CD4-positive, alpha-beta T cell (primary cell): ENCODE measurements at places on chromosomes 1 and 21. TPM values are rescaled to one million over a fixed set of nuclear protein-coding genes. Genes with fewer than 3 reads are reported as not detected.

GRCh38 chr1:102097451-102097850, 100.7 kb upstream of the OLFM3 start:
- DNase-seq = no peak
- no peaks in the 10 kb centered on the region for H3K27me3 ChIP-seq
- no peaks in the 10 kb centered on the region for H3K36me3 ChIP-seq
- H3K4me1 ChIP-seq = no peaks in the 10 kb centered on the region

DNA sequence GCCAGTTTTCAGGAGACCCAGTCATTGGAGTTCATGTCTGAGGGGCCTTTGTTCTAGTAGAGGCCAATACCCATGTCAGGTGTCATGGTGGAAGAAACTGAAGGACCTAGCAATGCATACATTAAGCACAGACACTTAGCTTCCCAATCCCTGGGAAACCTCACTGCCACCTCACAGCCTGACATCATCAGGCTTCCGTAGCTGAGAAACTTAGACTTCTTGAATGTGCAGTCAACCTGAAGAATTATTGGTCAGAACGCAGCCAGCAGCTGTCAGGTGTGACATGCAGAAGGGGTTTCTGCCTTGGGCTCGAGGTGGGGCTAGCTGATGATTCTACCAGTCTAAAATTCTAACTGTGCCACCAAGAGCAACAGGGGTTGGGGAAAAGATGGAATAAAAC, 1.9 kb upstream of the ITPKB start:
- no peak overlapping the region for H3K4me3 ChIP-seq
- peaks cover 12% of the 10 kb centered on the region for H3K36me3 ChIP-seq
- no peak for DNase-seq
- H3K4me1 ChIP-seq = peaks cover 29% of the 10 kb centered on the region
- no peaks in the 10 kb centered on the region for H3K27me3 ChIP-seq

- H3K27ac ChIP-seq = no peak overlapping the region
- no peaks in the 10 kb centered on the region for H3K27me3 ChIP-seq
- no peaks in the 10 kb centered on the region for H3K36me3 ChIP-seq
- no peak overlapping the region for H3K4me3 ChIP-seq
- DNase-seq = no peak
- no peaks in the 10 kb centered on the region for H3K4me1 ChIP-seq
Measured at GRCh38 chr21:15976807-15977206, 247.0 kb downstream of the USP25 start.

The CLIC6 gene
- 0.14 TPM for total RNA-seq

GRCh38 chr1:205661429-205662134, 18.7 kb downstream of the SLC45A3 start:
- H3K27ac ChIP-seq = no peak overlapping the region
- no peaks in the 10 kb centered on the region for H3K27me3 ChIP-seq
- H3K4me3 ChIP-seq = no peak overlapping the region
- no peak for DNase-seq
- H3K36me3 ChIP-seq = no peaks in the 10 kb centered on the region

DNA sequence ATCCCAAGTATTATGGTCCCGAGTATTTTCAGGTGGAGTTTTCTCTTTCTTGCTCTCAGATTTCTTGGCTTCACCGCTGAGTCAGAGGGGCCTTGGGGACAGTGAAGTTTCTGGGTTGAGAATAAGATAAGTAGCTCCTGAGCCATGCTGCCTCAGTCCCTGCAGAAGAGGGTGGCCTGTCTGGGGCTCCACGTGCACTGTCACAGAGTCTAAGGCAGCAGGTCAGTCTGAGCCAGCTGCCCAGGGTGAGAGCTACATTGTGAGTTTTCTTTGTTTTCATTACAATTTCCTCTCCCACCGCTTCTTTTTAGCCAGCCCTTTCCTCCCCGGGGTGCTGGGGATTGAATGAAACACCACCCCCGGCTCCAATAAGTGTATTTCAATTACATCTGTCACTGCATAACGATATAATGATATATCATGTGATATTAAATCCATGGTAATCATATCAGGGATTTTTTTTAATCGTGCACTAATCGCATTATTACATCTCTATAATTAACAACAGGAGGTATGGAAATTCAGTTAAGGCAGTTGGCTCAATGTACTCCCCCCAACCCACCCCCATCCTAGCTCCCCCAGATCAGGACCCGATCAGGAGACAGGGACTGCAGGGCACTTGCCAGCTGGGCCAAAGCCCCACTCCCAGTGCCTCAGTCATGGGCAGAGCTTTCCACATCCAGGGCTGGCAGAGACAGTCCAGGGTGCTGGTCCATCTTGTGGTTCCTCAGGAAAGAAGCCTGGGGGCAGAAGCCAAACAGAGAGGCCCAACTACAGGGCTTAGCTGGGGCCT, 43.7 kb downstream of the DMAP1 start:
- H3K4me1 ChIP-seq = no peaks in the 10 kb centered on the region
- H3K36me3 ChIP-seq = peaks cover 9% of the 10 kb centered on the region
- H3K4me3 ChIP-seq = no peak overlapping the region
- H3K27ac ChIP-seq = no peak overlapping the region
- no peak for DNase-seq

GRCh38 chr21:33283203-33283602, 17.0 kb downstream of the IL10RB start:
- no peak overlapping the region for H3K27ac ChIP-seq
- H3K36me3 ChIP-seq = peaks cover 90% of the 10 kb centered on the region
- H3K4me3 ChIP-seq = no peak overlapping the region

The DNALI1 gene
- not detected for total RNA-seq

DNA sequence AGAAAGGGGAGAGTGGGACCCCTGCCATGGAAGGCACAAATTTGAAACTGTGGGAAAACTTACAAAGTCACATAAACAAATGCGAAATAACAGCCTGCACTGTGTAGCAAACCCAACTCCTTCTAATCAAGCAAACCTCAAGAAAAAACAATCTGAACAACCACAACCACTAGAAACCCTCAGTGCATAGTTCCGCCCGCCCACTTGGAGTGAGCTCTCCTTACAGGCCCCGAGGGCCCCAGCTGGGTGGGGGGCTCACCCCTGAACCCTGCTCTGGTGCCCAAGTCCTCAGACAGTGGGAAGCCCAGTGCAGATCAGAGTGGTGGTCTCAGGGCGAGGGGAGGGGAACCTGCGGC, 931 bp upstream of the MXRA8 start:
- H3K4me1 ChIP-seq = peaks cover 30% of the 10 kb centered on the region
- H3K27me3 ChIP-seq = peaks cover 23% of the 10 kb centered on the region
- H3K4me3 ChIP-seq = no peak overlapping the region
- DNase-seq = no peak
- H3K36me3 ChIP-seq = no peaks in the 10 kb centered on the region

The FAM163A gene
- total RNA-seq = 0.08 TPM

GRCh38 chr1:240134113-240134512, 42.4 kb downstream of the FMN2 start:
- no peaks in the 10 kb centered on the region for H3K27me3 ChIP-seq
- no peaks in the 10 kb centered on the region for H3K4me1 ChIP-seq
- H3K27ac ChIP-seq = no peak overlapping the region
- H3K36me3 ChIP-seq = no peaks in the 10 kb centered on the region
- no peak for DNase-seq
- no peak overlapping the region for H3K4me3 ChIP-seq

The FMOD gene
- total RNA-seq = not detected

The PADI1 gene
- total RNA-seq = not detected

DNA sequence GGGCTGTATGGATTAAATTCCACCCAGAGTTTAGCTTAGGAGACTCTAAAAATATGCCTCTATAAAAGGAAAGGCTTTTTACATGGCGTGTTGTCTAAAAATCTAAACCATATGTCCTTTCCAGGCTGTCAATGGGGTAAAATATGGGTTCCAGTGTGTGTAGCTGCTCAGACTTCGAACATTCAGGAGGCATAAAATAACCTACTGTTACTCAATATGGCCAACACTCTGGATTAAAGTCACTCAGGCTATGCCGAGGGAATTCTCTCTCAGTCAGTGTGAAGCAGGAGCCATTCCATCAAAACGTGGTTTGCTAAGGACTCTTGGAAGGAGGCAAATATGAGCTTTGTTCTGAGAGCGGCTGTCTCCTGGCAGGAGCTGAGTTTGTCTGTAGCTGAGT, 135.3 kb downstream of the RUNX1 start:
- H3K4me1 ChIP-seq = peaks cover 54% of the 10 kb centered on the region
- no peak overlapping the region for H3K4me3 ChIP-seq
- no peaks in the 10 kb centered on the region for H3K27me3 ChIP-seq
- no peak for DNase-seq

DNA sequence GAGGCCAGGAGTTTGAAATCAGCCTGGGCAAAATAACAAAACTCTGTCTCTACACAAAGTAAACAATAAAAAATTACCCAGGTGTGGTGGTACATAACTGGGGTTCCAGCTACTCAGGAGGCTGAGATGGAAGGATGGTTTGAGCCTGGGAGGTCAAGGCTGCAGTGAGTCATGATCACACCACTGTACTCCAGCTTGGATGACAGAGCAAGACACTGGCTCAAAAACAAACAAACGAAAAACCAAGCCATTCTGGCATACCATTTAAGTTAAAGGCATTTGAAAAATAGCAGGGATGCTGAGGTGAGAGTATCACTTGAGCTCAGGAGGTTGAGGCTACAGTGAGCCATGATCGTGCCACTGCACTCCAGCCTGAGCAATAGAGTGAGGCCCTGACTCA, 5.3 kb upstream of the ALDH9A1 start:
- peaks cover 9% of the 10 kb centered on the region for H3K4me1 ChIP-seq
- peaks cover 5% of the 10 kb centered on the region for H3K27me3 ChIP-seq
- no peak for DNase-seq
- H3K4me3 ChIP-seq = no peak overlapping the region

The SLC22A15 gene
- total RNA-seq = 0.08 TPM

The TMOD4 gene
- 1.6 TPM for total RNA-seq

GRCh38 chr1:57727121-57727520, 303.3 kb upstream of the DAB1 start:
- H3K36me3 ChIP-seq = no peaks in the 10 kb centered on the region
- H3K4me3 ChIP-seq = no peak overlapping the region
- no peaks in the 10 kb centered on the region for H3K27me3 ChIP-seq
- no peak overlapping the region for H3K27ac ChIP-seq
- H3K4me1 ChIP-seq = no peaks in the 10 kb centered on the region

The DPYD gene
- 34.4 TPM for total RNA-seq

DNA sequence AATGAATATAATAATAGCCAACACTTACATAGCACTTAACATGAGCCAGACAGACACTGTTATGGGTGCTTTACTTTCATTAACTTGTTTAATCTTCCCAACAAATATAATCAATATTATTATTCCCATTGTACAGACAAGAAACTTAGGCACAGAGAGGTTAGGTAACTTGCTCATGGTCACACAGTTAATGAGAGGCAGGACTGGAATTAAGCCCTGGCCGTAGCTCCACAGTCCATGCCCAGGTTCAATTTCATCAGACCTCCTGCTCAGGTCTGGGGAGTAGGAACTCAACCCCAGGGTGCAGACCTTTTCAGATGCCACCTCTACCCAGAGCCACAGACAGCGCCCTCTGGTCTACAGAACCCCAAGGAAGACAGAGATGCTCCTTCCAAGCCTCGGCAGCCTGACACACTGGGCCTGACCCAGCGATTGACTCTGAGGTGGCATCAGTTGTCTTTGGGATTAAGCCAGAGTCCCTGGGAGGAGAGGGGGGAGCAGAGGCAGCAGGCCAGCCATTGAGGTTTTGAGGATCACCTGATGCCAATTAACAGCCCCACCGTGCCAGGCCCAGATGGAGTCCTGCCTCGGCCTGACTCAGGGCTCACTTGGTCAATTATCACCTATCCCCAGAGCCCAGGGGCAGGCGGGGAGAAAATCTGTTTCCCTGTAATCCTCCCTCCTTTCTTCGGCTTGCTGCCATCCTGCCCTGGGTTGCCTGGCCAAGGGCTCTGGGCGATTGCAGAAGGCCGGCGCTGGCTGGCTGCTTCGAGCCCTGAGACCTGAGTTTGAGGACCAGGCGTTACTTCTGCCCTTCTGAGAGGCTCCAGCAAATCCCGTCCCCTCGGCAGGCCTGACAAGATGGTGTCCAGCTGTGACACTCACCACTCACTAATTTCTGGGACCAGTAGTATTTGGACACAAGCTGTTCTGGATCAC, 116.7 kb downstream of the LACTBL1 start:
- peaks cover 3% of the 10 kb centered on the region for H3K27me3 ChIP-seq
- H3K4me1 ChIP-seq = no peaks in the 10 kb centered on the region
- H3K27ac ChIP-seq = no peak overlapping the region
- H3K36me3 ChIP-seq = no peaks in the 10 kb centered on the region
- no peak for DNase-seq

The LAMC2 gene
- total RNA-seq = not detected

The MCM3AP gene
- total RNA-seq = 96.5 TPM

The ATF3 gene
- total RNA-seq = 12.7 TPM

The TMCC2 gene
- total RNA-seq = 1.1 TPM

DNA sequence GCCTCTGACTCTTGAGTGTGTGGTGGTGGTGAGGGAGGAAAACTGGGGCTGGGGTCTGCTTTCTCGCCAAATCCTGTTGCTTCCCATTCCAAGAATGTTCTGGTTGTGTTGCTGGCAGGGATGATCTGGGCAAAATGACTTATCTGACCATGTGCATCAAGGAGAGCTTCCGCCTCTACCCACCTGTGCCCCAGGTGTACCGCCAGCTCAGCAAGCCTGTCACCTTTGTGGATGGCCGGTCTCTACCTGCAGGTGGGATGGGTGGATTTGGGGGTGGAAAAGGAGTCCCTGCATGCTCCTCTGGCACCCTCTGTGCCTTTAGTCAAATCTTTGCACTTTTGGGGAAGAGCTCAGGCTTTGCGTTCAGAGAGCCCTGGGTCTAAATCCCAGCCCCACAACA, 18.1 kb downstream of the CYP4B1 start:
- H3K36me3 ChIP-seq = no peaks in the 10 kb centered on the region
- H3K27me3 ChIP-seq = no peaks in the 10 kb centered on the region
- no peak overlapping the region for H3K4me3 ChIP-seq
- no peak overlapping the region for H3K27ac ChIP-seq
- H3K4me1 ChIP-seq = no peaks in the 10 kb centered on the region

- H3K36me3 ChIP-seq = no peaks in the 10 kb centered on the region
- H3K4me1 ChIP-seq = no peaks in the 10 kb centered on the region
- no peak overlapping the region for H3K27ac ChIP-seq
- DNase-seq = no peak
Measured at GRCh38 chr1:38534473-38534823, 325.1 kb downstream of the RRAGC start.

DNA sequence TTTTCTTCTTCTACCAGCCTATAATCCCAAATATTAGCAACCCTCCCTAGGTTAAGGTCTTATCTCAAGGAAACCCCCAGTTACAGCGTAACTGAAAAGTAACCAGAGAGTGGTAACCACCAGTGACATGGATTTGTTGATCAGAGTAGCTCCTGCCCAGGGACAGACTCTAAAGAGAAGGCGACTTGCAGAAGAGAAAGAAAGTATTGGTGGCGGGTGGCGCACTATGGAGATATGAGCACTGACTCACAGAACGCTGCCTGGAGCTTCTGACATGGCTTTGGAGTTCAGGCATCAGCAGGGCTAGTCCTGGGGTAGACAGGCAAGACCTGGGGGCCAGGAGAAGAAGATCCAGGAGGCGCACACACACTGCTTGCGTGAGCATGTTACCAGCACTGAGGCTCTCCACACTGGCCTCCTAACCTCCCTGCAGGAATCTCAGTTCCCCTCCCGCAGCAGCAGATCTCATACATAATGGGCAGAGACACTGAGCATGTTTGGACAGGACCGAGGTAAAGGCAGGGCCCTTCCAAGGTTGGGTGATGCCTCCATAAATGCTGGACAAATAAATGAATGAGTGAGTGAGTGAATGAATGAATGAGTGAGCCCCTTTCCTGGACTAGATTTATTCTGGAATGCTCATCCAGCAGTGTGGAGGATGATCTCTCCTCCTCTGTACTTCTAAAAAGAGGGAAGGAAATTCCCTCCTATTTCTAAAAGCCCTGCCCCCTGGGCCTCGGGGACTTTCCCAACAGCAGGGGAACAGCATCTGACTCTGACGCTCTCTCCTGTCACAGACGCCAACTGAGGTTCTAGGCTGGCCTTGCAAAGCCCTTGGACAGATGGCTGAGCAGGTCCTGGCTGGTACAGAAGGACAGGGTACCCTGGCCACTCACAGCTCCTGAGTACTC, 175.5 kb downstream of the CLIC6 start:
- H3K27me3 ChIP-seq = no peaks in the 10 kb centered on the region
- no peak for DNase-seq
- H3K27ac ChIP-seq = no peak overlapping the region
- H3K4me1 ChIP-seq = peaks cover 37% of the 10 kb centered on the region
